ENCODE measurements at places on chromosomes 3 and 15. TPM values are rescaled to one million over a fixed set of nuclear protein-coding genes. Genes with fewer than 3 reads are reported as not detected.

The GOLGA8N gene
- 2.8 TPM for total RNA-seq

The SMCO1 gene
- total RNA-seq, result not detected

The PIGZ gene
- 2.6 TPM for total RNA-seq

The PCYT1A gene
- total RNA-seq, result 64.8 TPM

The VILL gene
- 25.5 TPM for total RNA-seq

The MEX3B gene
- total RNA-seq, result 0.64 TPM

The IL5RA gene
- total RNA-seq, result not detected

The ITIH3 gene
- not detected for total RNA-seq

The ZNF501 gene
- 2.8 TPM for total RNA-seq

The COLQ gene
- total RNA-seq, result under 0.01 TPM

The CLDN1 gene
- total RNA-seq, result 24.5 TPM

The IGSF11 gene
- total RNA-seq, result not detected

The UTS2B gene
- not detected for total RNA-seq

The GOLGA6L10 gene
- 0.24 TPM for total RNA-seq

The PRSS50 gene
- total RNA-seq, result not detected

The ATRIP gene
- 7.0 TPM for total RNA-seq

The LRRC2 gene
- total RNA-seq, result under 0.01 TPM

The CIDEC gene
- total RNA-seq, result not detected

The TMOD2 gene
- total RNA-seq, result 4.3 TPM

The ISL2 gene
- total RNA-seq, result not detected

The TM2D3 gene
- 24.1 TPM for total RNA-seq

The INSYN1 gene
- total RNA-seq, result not detected

The PYGO1 gene
- total RNA-seq, result 1.4 TPM

The NPAP1 gene
- total RNA-seq, result not detected

The AP3B2 gene
- total RNA-seq, result not detected

The HTR3E gene
- not detected for total RNA-seq

The LRTM1 gene
- not detected for total RNA-seq

The EIF2B5 gene
- total RNA-seq, result 39.4 TPM

The C3orf20 gene
- total RNA-seq, result not detected

The STAC gene
- 7.7 TPM for total RNA-seq

The PEX5L gene
- total RNA-seq, result under 0.01 TPM

The ZBTB47 gene
- 16.9 TPM for total RNA-seq

The SCG5 gene
- total RNA-seq, result 1.7 TPM

The VGLL3 gene
- 1.7 TPM for total RNA-seq

The CFAP91 gene
- total RNA-seq, result 0.48 TPM

The SPINK8 gene
- total RNA-seq, result not detected

The SLC6A20 gene
- total RNA-seq, result 1.7 TPM

The UCN2 gene
- total RNA-seq, result 6.0 TPM

The CHST13 gene
- 0.24 TPM for total RNA-seq

The TRIM42 gene
- not detected for total RNA-seq

The TGM4 gene
- 0.48 TPM for total RNA-seq
